ENCODE measurements at places on chromosomes 2 and 18. TPM values are rescaled to one million over a fixed set of nuclear protein-coding genes. Genes with fewer than 3 reads are reported as not detected.

Gene SEMA4F
- 8.4 TPM for polyA plus RNA-seq

Gene LCT
- polyA plus RNA-seq, result not detected

Gene MEMO1
- polyA plus RNA-seq, result 37.0 TPM

Gene DSG2
- polyA plus RNA-seq, result 55.5 TPM

Gene ITPRIPL1
- 4.8 TPM for polyA plus RNA-seq

Gene WBP1
- 125 TPM for polyA plus RNA-seq

Gene AQP12A
- polyA plus RNA-seq, result not detected

Gene ANKRD12
- polyA plus RNA-seq, result 32.0 TPM

Gene DOK6
- 18.1 TPM for polyA plus RNA-seq

Gene LRRTM1
- 26.7 TPM for polyA plus RNA-seq

Gene FSIP2
- polyA plus RNA-seq, result 2.5 TPM

Gene PRSS56
- polyA plus RNA-seq, result not detected

Gene SAG
- 0.10 TPM for polyA plus RNA-seq

Gene DPP10
- polyA plus RNA-seq, result 12.0 TPM

Gene MRPL19
- polyA plus RNA-seq, result 68.0 TPM

Gene KYNU
- polyA plus RNA-seq, result 5.3 TPM

Gene SMAD2
- polyA plus RNA-seq, result 83.4 TPM

Gene IL36B
- polyA plus RNA-seq, result not detected

Gene C2orf92
- polyA plus RNA-seq, result 6.7 TPM
